ENCODE measurements at places on chromosomes 6 and 20.

GRCh38 chr6:150183105-150183504 is 40.3 kb downstream of the PPP1R14C start:
- no peak for DNase-seq

DNA sequence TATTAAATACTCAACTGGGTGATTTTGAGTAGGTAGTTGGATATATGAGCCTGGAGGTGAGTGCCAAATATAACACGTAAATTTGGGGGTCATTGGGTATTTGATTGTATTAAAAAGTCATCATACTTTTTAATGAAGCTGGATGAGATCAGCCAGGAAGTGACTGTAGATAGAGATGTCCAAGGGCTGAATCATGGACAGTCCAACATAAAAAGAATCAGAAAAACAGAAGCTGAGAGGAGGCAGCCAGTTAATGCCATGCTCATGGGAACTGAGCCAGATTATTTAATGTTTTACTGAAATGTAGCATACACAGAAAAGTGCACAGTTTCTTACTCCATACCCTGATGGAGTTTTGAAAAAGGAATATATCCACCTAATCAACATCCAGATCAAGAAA is 435.5 kb upstream of the PLCB4 start:
- DNase-seq: no peak

- no peak for DNase-seq
Measured at GRCh38 chr6:109315341-109316110, 66.7 kb downstream of the CD164 start.

GRCh38 chr6:79676785-79677736 is 45.9 kb downstream of the SH3BGRL2 start:
- no peak for DNase-seq

DNA sequence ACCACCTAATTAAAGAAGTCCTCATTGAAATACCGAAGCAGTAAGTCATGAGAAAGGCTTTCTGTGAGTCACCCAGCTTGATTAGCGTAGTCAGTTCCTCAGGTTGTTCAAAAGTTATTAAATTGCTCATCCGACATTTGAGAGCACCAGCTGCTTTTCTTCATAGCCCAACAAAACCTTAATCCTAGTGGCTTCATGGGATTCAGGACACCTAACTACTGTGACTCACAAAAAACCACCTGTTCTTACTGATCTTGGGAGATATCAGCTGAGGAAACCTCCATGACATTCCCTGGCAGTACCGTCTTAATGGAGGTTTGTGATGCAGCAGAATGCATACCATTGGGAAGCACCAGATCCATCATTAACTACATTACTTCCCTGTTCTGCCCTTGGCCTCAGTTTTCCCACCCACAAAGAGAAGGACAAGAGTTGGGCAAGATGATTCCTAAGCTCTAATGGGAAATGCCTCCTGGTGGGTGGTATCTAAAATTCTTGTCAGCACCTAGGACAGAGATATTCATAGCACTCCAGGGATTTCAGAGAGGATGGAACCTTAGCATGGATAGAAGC is 103.8 kb downstream of the KHDC1L start:
- DNase-seq: no peak

DNA sequence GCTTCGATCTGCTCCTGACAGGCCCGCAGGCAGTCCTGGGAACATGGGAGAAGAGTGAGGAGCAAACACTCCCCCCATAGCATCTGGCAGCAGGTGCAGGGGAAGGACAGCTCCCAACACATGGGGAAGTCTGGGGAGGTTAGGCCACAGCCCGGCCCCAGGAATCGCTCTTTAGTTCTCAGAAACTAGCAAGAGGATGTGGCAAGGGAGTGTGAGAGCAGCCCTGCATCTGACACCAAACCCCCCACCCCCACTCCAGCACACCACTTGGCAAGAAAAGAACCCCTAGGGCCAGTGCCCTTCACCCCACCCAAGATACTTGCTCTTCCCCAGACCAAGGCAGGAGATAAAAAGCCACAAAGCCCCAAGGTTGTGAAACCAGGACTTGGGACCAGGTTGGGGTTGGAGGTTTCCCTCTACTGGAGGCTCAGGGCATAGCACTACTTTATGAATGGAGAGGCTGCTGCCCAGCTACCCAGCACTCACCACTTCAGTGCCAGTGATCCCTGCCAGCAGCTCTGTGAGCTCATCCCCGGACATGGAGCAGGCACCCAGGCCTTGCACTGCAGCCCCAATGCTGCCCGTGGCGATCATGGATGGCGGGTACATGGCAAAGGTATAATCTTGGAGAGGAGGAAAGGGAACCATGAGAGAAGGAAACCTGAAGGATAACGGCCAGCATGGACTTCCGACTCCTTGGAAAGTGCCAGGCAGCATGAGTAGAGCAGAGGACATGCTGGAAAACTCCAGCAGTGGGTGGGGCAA is 5.4 kb downstream of the CCND3 start:
- peak; percentile 38 for DNase-seq

DNA sequence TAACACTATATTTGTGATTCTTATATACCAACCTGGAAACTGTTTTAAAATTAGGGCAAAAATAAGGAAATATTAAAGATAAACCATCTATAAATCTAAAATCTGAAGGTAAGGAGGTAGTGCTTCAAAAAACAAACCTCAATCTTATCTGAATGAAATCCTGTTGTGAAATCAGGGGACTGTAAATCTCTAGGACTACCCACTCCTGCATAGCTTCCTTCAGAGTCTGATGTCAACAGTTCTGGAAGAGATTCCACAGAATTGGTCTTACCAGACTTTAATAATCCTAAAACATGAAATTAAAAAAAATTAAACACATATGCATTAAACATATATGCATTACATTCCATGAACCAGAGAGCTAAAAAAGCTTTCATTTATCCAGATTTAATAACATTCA is 51.4 kb downstream of the IBTK start:
- DNase-seq: no peak

DNA sequence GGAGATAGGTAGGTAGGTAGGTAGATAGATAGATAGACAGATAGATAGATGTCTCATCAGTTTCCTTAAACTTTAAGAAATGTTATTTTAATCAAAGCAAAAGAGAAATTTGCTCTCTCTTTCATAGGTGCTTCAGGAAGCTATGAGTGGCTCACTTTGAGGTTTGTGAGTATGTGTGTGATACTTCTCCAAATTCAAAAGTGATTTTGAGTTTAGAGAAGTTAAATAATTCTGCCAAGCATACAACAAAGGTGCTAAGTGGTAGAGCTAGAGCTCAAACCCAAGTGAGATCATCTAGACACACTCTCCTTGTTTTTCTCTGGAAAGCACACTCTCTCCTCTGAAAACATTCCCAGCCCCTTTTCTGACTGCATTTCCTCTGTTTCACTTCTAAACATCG is 156.2 kb downstream of the EDN1 start:
- no peak for DNase-seq

DNA sequence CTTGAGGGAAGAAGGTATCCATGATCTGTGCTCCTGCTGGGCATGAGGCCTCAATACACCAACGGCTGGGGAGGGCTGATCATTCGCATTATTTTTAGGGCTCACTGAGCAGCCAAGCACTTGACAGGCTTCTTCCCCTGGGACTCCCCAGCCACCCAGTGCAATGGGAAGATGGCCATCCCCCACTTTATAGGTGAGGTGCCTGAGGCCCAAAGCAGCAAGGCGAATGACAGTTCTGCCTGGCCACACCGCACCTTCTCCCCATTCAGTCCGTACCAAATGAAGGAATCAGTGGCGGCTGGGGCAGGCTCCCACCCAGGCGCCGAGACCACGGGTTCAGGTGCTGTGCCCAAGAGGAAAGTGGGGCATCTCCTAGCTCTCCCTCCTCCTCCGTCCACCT is 4.4 kb upstream of the FAM209A start:
- no peak for DNase-seq

DNA sequence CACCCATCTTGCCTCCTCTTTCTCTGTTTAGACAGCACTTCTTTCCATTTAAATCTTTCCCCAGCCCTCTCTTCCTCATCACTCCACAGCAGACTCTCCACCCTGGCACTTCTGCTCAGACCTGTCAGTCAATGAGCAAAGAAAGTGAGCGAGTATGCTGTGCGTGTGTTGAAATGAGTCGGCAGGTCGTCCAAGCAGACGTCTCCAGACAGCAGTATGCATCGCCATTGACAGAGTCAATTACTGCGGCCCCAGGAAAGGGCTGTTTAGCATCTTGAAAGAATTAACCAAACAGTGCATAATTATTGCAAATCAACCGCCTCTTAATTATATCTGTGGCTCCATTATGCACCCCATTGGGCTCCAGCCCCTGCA is 54.8 kb upstream of the KCNG1 start:
- no peak for DNase-seq

DNA sequence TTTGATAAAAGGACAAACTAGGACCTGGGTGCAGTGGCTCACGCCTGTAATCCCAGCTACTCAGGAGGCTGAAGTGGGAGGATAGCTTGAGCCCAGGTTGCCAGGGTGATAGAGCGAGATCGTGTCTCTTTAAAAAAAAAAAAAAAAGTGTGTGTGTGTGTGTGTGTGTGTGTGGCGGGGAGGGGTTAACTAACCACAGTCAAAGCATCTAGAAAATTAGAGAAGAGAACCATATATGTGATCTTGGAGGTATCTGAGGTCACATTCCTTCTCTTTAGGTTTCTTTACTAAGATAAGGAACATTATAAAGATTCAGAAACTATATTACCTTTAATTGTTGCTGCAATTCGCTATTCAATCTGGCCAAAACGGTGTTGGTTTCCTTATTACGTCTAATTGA is 80.9 kb downstream of the REPS1 start:
- no peak for DNase-seq

- DNase-seq: no peak
Measured at GRCh38 chr6:13863699-13864155, 49.4 kb upstream of the MCUR1 start.

- no peak for DNase-seq
Measured at GRCh38 chr6:24827970-24828369, 29.3 kb upstream of the ARMH2 start.

GRCh38 chr20:38139156-38139912 is 25.7 kb downstream of the TGM2 start:
- DNase-seq: no peak

- peak; percentile 79 for DNase-seq
Measured at GRCh38 chr20:57381596-57382503, 9.3 kb upstream of the RBM38 start.

GRCh38 chr6:18978337-18979128 is 591.4 kb downstream of the RNF144B start:
- no peak for DNase-seq

- DNase-seq: no peak
Measured at GRCh38 chr6:104958178-104959025, 1.5 kb downstream of the LIN28B start.

DNA sequence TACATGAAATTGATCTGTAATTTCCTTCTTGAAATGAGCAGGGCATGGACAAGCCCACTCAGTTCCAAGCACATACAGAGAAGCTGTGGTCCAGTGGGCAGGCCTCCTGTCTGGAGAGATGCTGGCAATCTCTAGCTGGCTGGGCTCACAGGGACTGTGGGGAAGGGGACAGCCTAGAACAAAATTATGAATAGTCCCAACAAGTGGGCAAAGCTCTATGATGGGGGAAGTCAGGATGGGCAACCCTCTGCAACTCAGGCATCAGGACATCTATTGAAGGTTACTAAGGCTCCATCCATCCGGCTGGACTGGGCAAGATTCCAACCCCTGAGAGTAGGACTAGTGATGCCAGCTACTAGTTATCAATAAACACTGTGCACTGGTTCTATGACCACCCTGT is 40.9 kb downstream of the TRERF1 start:
- DNase-seq: no peak

DNA sequence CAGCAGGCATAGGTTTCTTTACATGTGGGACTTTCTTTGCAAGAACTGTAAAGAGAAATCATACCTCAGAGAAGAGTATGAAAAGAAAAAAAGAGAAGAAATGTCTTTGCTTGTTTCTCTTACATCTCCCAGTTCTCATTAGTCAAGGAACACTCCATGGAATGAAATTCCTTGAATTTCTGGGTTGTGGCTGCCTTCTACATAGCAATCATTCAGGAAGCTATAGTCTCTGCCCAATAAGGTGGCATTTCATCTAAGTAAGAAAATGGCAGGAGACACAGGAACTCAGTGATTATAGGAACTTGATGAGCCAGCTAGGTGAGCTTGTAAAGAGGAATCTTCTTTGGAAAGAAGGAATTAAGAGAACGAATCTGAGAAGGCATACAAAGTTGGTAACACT is 197.0 kb upstream of the FKBP1C start:
- no peak for DNase-seq

DNA sequence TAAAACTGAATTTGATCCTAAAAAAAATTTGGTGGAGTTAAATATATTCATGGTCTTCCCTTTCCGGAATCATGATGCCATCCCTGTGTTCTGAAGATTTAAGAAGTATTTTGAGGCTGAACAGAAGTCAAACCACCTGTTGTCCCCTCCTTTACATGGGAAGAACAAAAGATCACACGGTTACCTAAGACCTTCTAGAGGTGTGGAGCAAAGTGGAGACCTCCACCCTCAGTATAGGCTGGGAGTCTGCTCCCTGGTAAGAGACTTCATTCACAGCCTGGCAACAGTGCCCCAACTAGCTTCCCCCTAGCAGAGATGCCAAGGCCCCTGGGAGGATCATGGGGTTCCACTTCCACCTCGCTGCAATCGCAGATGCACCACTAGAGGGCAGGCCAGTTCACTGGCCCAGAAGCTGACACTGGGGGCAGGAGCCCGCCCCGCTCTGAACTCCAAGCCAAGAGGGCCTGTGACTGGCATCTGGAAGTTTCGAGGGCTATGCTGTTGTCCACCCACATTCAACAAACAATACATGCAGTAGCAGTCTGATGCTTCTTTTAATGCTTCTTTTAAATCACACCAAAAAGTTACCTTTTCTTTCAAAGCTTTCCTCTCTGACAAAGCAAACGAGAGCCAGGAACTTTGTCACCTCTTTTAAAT is 19.5 kb upstream of the UBE2J1 start:
- DNase-seq: peak; percentile 70

- DNase-seq: no peak
Measured at GRCh38 chr20:60904730-60905129, 347.3 kb upstream of the CDH4 start.

DNA sequence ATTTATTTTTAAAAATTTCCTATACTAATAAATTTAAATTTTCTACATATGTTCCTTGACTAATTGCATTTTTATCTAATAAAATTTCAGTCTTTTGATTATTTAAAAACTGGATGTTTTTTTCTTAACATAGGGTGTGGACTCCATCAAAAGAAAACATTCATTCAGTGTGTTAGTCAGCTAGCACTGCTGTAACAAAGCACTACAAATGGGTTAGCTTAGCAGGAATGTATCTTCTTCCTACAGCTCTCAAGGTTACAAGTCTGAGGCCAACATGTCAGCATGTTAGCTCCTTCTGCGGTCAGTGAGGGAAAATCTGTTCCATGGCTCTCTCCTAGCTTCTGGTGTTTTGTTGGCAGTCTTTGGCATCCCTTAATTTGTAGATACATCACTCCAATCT is 32.5 kb downstream of the FRK start:
- DNase-seq: no peak

GRCh38 chr6:47097092-47097945 is 55.2 kb upstream of the ADGRF1 start:
- no peak for DNase-seq

DNA sequence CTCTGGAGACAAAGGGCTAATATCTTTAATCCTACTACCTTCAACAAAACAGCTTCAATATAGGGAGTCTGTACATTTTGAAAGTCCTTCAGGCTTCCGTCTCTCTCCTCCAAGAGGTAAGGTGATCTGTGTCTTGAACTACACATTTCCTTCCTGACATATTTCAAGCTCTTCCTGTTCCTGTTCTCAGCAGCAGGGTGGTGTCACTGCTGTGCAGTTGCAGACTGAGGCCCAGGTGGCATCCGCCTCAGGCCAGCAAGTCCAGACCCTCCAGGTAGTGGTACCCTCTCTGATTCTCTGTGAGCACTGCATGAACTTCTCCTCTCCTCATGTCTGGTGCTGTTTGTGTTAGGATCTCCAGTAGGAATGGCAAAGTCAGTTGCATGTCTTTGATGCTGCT is 7.8 kb downstream of the NFYA start:
- no peak for DNase-seq

Measured in activated CD4-positive, alpha-beta T cell treated with anti-CD3 and anti-CD28 coated beads for 1 hour (primary cell).